ENCODE measurements at places on chromosomes 2 and 18.

GRCh38 chr2:107700073-107700472 lies 126.6 kb upstream of the RGPD4 start:
- no peak for DNase-seq

GRCh38 chr2:136116813-136117390 lies 1.0 kb downstream of the CXCR4 start:
- DNase-seq, result no peak

DNA sequence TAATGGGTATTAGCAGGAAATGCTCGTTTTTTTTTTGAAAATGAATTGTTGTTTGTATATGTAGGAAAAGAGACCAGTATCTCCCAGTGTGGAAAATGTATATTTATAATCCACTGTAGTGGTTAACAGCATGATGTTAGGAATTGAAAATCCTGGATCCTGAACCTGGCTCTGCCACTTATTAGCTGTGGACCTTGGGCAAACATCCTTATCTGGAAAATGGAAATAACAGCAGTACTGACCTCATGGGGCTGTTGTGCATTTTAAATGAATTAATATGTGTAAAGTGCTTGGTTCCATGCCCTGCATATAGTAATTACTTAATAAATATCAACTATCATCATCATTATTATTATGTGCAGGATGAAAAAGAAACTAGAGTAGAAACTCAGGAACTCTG lies 251.3 kb downstream of the CDCA7 start:
- DNase-seq, result no peak

DNA sequence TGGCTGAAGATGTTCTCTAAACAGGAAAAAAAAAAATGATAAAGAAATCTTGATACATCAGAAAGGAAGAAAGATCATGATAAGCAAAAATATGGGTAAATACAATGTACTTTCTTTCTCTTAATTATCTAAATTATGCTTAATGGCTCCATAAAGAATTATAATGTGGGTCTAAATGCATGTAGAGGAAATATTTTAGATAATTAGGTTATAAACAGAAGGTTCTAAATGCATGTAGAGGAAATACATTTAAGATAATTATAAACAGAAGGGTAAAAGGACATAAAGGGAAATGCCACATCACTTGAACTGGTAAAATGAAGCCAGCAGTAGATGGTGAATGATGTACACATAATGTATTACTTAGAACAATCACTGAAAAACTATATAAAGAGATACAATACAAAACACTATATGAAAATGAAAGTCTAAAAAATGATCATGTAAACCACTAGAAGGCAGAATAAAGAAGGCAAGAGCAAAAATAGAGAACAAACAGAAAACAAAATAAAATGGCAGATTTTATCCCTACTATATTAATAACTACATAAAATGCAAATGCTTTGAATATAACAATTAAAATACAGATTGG lies 308.4 kb upstream of the CDH2 start:
- DNase-seq, result no peak

DNA sequence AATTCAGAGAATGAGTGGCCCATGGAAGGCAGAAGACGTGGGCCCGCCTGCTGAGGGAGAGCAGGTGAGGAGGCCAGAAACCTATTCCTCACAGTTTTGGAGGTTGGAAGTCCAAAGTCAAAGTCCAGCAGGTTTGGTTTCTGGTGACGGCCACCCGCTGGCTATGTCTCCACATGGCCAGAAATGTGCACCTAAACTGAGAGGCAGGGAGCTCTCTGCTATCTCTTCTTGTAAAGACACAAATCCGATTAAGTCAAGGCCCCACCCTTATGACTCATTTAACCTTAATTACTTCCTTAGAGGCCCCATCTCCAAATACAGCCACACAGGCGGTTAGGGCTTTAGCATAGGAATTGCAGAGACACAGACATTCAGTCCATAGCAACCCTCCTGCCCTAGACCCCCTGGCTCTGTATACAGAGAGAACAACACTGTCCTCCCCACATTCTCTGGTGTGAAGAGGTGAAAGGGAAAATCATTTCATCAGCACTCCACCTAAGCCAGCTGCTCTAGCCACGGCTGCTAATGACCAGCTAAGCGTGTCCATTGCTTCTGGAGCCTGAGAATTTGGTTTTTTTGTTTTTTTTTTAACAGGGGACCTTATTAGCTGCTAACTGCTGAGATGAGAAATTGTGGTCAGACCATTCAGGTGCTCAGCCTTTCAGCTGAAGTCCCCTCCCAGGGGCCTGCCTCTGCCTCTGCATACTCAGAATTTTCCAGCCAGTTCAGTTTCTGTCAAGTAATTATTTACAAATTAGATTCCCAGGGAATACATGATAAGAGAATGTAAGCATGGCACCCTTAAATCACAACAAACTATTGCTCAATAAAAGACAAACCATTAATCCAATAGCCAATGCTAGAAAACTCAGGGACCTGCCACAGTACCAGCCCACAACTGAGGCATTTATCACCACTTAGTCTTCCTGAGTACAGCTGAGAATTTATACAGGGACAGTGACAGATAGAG lies 368.7 kb upstream of the ID2 start:
- peak; percentile 70 for DNase-seq
